ENCODE measurements at places on chromosomes 1 and 21. TPM values are rescaled to one million over a fixed set of nuclear protein-coding genes. Genes with fewer than 3 reads are reported as not detected.

NCAM2 gene
- polyA plus RNA-seq = 5.8 TPM

INAVA gene
- 4.6 TPM for polyA plus RNA-seq

GRCh38 chr1:236345728-236346127 is 48.4 kb upstream of the EDARADD start:
- DNase-seq = no peak

MIXL1 gene
- polyA plus RNA-seq = 0.62 TPM

DNA sequence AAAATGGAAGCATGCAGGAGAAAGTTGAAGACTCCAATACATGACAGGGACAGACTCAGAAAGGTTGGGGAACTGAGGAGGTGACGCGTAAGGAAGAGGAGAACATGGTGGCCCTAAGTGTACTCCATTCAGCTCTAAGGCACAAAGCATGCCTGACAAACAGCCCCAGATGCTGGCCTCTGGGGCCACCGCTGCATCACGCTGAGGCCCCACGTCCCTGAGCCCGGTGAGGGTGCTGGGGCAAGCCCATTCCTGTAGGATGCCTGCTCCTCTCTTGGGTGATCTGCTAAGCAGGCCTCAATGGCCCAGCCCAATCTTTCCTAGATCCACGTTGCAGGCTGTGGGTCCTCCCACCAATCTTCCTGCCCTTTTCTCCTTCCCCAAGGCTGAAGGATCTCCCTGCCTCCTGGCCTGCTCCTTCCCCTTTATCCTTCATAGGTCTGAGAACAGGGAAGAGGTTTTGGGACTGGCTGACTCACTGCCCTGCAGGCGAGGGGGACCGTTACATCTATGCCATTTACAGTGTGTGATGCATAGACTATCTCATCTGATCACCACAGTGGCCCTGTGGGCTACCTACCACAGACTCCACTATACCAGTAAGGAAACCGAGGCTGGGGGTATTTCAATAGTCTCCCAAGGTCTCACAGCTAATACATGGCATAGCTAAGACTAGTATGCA is 16.8 kb upstream of the NID1 start:
- DNase-seq = no peak
